ENCODE measurements at places on chromosomes 13 and 19. TPM values are rescaled to one million over a fixed set of nuclear protein-coding genes. Genes with fewer than 3 reads are reported as not detected.

DNA sequence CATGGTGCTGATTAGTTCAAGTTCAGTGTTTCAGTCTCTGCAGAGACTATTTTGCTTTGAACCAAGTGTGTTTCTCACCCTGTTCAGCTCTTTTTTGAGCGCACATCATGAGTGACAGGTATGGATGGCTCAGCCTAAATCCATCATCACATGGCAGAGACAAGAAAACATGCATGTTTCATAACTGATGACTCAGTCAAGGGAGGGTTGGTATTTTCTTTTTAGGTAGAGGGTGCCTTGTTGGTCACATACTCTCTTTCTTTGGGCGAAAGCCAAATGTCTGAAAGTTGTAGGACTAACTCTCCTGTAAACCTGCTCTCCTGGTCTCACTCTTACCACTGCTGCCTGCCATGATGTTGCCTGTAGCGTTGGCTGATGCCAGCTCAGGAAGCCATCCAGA, 48.1 kb upstream of the RAP2A start:
- no peaks in the 10 kb centered on the region for H3K4me1 ChIP-seq
- no peak overlapping the region for H3K4me3 ChIP-seq
- no peak overlapping the region for H3K27ac ChIP-seq
- no peak for DNase-seq

DNA sequence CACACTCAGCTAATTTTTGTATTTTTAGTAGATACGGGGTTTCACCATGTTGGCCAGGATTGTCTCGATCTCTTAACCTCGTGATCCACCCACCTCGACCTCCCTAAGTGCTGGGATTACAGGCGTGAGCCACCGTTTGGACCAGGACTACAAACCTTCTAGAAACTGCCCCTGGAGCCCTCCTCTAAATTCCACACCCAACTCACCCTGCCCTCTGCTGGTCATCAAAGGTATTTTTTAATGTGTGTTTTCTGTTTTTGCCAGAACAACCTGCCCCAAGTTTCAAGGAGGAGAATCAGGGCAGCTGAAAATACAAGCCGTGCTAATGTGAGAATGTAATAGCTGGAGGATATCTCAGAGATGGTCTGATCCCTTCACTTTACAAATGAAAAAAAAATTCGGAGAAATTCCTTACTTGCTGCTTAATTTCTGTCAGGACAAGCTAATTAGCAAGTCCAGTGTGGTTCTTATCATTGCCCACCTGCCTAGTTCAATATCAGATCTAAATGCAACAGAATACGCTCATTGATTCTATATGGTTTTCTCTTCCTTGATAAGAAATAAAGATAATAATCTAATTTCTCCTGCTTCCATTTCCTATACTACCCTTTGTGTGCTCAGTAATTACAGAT, 4.1 kb downstream of the ATP8A2 start:
- no peaks in the 10 kb centered on the region for H3K36me3 ChIP-seq
- no peak overlapping the region for H3K4me3 ChIP-seq
- H3K27me3 ChIP-seq: no peaks in the 10 kb centered on the region
- no peak for DNase-seq

GRCh38 chr13:104414771-104415170, 1348.6 kb upstream of the SLC10A2 start:
- DNase-seq: no peak
- H3K36me3 ChIP-seq: no peaks in the 10 kb centered on the region
- no peaks in the 10 kb centered on the region for H3K4me1 ChIP-seq
- no peaks in the 10 kb centered on the region for H3K27me3 ChIP-seq

Gene RAB20
- total RNA-seq: 12.9 TPM

- no peaks in the 10 kb centered on the region for H3K27me3 ChIP-seq
- no peak for DNase-seq
- H3K4me3 ChIP-seq: no peak overlapping the region
- peaks cover 6% of the 10 kb centered on the region for H3K4me1 ChIP-seq
- no peaks in the 10 kb centered on the region for H3K36me3 ChIP-seq
These were observed 63.5 kb upstream of the SERP2 start for GRCh38 chr13:44309794-44310757.

DNA sequence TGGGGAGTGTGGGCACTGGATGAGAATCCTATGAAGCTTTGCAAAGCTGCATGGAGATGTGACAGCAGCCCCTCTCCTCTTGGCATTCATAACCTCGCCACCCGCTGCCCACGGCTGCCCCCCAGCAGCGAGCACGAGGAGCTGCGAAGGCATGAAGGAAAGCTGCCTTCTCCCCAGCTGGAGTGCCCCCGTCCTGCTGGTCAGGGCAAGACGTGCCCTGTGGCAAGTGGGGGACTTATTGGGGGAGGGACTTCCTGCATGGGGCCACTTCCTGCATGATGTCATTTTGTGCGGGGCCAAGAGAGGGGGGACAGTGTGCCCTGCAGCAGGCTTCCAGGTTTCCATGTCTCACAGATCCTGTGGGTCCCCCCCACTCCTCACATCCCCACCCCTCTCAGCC, 85.9 kb downstream of the TSHZ3 start:
- H3K4me1 ChIP-seq: no peaks in the 10 kb centered on the region
- H3K4me3 ChIP-seq: no peak overlapping the region
- no peak overlapping the region for H3K27ac ChIP-seq

DNA sequence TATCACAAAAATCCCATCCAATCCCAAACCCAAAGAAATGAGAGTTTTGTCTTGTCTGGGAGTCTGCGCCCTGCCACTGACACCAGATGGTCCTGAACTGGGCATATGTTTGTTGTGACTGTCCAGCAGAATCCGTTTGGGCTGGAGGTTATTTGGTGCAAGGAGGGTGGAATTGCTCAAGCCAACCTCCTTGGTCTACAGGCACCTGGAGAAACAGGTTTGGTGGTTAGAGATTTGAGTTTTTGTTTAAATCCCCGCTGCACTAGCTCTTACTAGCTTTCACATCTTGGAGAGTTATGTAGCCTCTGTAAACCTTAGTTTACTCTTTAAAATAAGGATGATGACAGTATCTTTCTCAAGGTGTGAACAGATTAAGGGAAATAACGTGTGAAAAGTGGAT, 101.7 kb downstream of the SLC7A1 start:
- H3K4me3 ChIP-seq: no peak overlapping the region
- no peak overlapping the region for H3K27ac ChIP-seq
- no peaks in the 10 kb centered on the region for H3K27me3 ChIP-seq
- no peaks in the 10 kb centered on the region for H3K4me1 ChIP-seq

DNA sequence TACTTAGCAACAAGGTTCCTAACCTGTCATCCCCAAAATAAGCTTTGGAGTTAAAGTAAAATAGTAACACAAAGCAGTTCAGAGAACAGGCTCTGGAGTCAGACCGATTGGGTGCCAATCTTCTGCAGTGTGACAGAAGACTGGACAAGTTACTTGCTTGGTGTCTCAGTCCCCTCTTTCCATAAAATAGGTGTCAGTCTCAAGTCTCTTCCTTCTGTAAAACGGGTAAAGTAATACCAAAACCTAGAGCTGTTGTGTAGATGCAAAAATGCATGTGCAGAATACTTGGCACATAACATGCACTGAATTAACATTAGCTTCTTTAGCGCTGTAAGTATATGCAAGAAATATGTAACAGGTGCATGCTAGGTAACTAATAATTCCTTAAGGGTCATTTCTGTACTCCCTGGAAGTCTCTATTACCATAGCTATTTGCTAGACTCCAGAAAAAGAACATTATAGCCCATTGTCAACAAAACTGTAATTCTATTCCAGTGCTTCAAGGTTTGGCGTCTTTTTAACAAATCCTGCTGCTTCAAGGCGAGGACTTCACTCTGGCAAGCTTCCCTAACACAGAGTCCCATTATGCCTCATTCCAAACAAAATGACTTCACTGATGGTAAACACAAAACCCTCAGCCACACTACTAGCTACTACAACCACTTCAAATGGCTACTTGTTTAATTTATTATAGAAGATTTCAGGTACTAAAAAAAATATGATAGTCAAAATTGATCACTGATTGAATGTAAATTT, 32.8 kb downstream of the ELF1 start:
- no peak overlapping the region for H3K4me3 ChIP-seq
- H3K4me1 ChIP-seq: no peaks in the 10 kb centered on the region
- no peak for DNase-seq
- H3K27me3 ChIP-seq: no peaks in the 10 kb centered on the region

DNA sequence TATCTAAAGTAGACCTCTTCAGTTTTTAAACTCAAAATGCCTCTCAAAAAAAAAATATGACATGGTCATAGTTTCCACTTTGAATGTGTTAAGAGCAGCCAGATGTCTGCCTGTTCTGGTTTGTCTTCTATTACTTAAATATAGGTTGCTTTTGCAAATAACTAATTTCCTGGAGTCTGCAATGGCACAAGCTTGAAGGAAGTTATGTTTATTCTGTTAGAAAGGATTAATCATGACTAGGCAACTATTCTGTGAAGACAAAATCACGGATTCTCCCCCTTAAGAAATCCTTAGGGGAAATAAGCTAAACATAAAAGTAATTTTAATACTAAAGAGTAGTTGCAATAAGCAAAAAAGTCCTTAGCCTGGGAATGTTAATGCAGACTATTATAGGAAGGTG, 26.3 kb downstream of the SKA3 start:
- peaks cover 26% of the 10 kb centered on the region for H3K36me3 ChIP-seq
- no peak for DNase-seq
- H3K27ac ChIP-seq: no peak overlapping the region
- no peak overlapping the region for H3K4me3 ChIP-seq

Gene FCAR
- total RNA-seq: 0.43 TPM
